ENCODE measurements at places on chromosomes 6 and 20.
A peak's percentile ranks its signal among the peaks of the same experiment; 100 is the strongest.

DNA sequence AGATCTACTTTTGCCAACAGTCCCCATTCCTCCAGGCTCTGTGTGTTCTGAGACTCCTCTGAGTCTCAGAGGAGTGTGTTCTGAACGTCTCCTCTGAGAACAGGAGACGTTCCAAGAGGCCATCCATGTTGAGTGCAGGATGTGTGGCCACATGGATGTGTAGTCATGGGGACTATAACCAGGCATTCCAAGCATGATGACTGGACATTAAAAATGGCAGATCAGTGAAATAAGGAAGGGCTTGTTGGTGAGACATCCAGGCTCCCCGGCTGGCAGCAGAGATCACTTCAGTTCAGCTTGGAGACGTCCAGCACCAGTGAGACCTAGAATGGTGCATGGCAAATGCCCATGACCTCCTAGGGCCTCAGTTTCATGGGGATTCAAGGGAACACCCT, 34.3 kb upstream of the POU5F1 start:
- DNase-seq, result no peak

- DNase-seq, result no peak
Measured at GRCh38 chr6:168711666-168712300, 270.8 kb downstream of the SMOC2 start.

GRCh38 chr6:102229271-102229670, 835.8 kb downstream of the GRIK2 start:
- DNase-seq, result no peak

DNA sequence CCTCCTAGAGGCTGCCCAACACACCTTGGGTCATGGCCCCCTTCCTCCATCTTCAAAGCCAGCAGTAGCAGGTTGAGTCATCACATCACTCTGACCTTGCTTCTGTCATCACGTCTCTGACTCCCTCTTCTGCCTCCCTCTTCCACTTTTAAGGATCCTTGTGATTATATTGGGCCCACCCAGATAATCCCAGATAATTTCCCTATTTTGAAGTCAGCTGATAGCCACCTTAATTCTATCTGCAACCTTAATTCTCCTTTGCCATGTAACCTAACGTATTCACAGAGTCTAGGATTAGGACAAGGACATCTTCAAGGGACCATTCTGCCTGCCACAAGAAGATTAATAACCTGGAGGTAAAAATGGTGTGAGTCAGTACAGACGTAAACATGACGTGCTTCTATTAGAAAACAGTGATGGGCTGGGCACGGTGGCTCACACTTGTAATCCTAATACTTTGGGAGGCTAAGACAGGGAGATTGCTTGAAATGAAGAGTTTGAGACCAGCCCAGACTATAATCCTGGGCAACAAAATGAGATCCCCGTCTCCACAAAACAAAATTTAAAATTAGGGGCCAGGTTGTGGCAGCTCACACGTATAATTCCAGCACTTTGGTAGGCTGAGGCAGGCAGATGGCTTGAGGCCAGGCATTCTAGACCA, 3.3 kb downstream of the ZSWIM3 start:
- DNase-seq, result peak; percentile 45

DNA sequence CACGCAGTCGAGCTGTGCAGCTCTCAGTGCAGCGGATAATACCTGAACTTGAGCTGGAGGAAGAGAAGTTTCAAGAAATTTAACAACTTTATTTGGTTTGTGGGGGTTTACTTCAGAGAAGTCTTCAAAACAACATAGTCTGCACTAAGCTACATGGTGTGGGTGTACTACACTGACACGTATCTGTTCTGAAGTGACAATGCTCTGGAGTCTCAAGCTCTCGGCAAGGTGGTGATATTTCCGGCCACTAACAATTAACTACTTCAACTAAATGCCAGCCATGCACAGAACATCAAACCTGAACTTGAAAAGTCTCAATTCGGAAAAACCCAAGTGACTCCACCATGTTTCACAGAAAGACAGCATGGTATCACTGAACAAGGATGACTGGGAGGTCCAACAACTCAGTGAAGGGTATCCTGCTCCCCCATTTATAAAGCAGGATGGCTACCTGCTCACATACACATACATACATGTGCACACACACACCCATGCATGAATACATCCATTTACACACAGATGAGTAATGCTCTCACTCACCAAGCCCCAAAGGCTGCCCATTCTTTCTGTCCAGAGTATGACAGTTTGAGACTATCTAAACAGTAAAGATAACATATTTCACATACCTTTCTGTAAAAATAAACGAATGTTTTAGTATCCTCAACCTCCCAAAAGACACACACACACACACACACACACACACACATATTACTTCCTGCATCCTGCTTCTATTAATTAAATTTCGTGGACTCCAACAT, 15.4 kb upstream of the ANKRD60 start:
- no peak for DNase-seq

DNA sequence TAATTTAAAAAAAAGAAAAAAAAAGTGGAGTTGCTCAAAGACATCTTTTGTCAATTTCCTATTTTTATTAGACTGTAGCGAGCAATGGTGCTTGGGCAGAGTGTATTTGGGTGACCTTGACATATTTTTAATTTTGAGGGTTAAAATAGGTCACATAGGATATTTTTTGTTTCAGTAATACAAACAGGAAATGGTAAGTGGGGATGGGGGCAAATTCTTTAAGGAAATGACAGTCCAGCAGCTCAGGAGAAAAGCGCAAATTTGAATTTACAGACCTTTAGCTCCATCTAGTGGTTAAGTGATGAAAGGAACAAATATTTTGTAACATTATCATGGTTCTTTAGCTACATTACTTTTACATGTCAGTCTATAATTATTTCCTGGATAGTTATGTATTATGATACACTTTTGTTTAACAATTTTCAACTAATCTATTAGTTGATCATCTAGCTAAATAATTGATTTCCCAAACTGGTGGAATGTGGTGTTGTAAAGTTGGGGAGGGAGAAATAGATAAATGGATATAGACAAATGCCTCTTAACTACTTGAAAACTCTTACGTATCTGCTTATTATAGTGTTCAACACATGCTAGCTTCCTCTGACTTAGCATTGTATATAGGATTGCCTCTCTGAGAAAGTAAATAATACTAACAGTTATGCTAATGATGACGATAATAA, 10.0 kb downstream of the CITED2 start:
- peak; percentile 27 for DNase-seq

GRCh38 chr6:74946961-74947360, 258.9 kb downstream of the COL12A1 start:
- no peak for DNase-seq

DNA sequence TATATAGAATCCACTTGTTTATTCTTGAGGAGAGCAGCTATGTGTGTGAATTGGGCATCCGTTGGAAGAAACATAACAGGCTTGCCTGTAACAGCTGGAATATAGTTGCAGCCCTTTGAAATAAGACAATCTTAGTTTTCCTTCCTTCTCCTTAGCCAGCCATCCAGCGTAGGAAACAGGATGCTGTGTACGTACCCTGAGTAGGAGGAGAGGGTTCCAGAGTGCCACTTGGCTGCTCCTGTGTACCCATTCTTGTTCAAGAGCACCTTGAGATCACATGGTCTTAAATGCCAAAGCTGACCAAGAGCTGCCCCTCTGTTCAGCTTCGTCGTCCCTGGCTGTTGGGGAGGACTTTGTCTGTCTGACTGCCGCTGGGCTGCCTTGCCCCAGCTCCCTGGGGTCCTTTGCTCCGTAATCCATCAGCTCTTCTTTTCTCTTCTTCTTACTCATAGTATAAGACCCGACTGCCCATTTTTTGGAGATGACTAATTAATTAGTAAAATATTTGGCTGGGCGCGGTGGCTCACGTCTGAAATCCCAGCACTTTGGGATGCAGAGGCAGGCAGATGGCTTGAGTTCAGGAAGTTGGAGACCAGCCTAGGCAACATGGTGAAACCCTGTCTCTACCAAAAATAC, 49.0 kb downstream of the RREB1 start:
- DNase-seq, result no peak

GRCh38 chr6:78639111-78640110, 227.9 kb upstream of the IRAK1BP1 start:
- DNase-seq, result no peak

DNA sequence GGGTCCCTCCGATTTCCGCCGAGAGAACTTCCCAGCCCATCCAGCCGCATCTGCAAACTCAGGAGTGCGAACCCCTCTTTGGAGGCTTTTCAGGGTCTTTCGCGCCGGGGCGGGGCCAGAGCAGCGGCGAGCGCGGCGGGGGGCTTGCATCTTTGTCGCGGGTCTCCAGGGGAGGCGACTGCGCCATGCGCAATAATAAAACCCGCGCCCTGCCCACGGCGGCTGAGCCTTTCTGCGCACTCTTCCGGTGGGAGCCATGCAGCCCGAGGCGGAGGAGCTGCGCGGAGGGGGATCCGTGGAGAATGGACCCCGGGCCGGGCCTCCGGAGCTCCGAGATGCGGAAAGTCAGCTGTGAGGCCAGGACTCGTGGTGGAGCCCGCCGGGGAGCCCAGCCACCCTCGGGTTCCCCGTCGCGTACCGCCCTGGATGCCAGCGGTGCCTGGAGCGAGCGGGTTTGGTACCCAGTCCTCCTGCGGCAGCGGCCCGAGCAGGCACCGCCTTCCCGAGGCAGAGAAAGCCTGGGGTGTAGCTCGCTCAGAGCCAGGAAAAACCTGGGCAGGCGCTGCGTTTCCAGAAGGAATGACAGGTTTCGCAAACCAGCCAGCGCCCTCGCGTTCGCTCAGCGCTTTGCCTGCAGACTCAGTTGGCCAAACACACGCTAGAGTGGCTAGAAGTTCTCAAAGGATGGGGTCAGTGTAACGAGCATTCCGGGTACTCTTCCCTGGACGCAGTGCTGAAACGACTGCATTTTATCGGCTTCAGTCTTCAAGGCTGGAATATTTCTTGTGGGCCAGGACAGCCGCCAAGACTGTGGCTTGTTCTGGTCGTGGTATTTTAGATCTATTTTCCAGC, 1.2 kb downstream of the AKAP12 start:
- DNase-seq, result no peak

DNA sequence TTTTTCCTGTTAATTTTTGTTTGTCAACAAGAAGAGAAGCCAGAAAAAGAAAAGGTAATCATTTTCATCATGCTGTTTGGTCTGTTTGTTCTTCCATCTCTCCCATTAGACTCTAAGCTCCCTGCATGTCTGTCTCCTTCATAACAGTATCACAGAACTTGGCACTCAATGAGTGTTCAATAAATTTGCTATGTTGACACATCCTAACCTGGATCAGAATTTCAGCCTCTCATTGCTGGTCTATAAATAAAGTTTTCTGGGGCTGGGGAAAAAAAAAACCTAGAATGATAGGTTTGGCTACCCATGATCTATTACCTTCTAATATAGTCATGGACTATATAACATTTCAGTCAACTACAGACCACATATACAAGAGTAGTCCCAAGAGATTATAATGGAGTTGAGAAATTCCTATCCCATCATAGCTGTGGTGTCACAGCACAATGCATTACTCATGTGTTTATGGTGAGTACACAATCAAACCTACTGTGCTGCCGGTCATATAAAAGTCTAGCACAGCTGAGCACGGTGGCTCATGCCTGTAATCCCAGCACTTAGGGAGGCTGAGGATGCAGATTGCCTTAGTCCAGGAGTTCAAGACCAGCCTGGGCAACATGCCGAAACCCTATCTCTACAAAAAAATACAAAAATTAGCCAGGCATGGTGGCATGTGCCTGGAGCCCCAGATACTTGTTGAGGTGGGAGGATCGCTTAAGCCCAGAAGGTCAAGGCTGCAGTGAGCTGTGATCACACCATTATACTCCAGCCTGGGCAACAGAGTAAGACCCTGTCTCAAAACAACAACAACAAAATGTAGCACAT, 5.9 kb downstream of the NUDT3 start:
- no peak for DNase-seq

DNA sequence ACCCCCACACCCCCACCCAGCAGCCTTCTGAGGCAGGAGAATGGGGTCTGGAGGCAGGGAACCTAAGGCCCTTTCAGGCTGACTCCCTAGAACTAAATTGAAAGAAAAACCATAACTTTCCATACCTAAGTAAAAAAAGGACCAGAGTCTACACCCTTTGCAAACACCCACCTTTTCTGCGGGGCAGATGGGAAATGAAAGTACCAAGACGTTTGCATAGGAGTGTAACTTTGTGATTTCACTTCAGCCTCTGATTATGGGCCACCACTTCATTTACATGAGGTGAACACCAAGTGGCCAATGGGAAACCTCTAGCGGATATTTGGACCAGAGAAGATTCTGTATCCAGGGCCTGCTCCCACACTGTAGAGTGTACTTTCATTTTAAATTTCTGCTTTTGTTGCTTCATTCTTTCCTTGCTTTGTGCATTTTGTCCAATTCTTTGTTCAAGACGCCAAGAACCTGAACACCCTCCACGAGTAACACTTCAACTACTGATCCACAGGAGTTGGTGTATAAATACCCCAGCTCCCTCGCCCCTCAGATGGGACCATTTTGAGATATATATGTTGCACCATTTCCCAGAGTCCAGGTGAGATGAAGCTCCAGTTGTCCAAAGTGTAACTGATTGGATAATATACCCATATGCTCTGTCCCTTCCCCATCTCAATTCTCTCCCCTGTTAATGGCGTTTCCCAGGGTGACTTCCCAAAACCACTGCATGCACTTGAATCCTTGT, 18.9 kb upstream of the SRSF6 start:
- DNase-seq, result no peak

- DNase-seq, result peak; percentile 43
Measured at GRCh38 chr6:4732691-4733315, 43.4 kb upstream of the CDYL start.

DNA sequence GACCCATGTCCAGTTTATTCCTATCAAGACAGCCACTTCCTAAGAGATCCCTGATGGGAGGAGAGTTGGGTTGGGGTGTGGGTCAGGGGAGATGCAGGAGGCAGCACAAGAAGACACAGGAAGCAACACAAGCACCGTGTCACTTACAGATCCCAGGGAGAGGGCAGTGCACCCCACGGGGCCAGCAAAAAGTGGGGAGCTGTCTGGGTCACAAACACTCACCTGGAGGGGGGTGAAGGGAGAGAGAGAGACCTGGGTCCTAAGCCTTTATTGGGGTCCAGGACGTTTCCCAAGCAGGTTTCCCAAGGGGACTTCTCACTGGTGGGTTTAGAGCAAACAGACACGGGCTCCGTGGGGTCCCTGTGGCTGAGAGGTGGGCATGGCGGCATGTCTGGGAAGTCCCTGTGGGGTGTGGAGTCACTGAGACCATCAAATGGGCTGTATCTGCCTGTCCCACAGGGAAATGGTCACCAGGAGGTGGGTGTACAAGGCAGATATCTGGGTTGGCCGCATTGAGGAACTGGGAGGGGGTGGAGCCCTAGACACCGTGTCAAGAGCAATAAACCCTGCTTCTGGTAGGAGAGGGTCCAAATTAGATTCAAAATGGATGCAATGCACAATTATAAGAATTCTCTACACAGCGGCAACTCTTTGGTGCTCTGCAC, 1.6 kb upstream of the CD93 start:
- no peak for DNase-seq
